Activated naive CD4-positive, alpha-beta T cell treated with anti-CD3 and anti-CD28 coated beads, Interleukin-2, amount 10 ng/mL, durations not matched to agents 5 hours and 36 hours (primary cell): ENCODE measurements at places on chromosomes 13 and 19. TPM values are rescaled to one million over a fixed set of nuclear protein-coding genes. Genes with fewer than 3 reads are reported as not detected.

The CCDC8 gene
- total RNA-seq = not detected

The SERTAD1 gene
- total RNA-seq = 8.7 TPM

The ZNF525 gene
- 20.0 TPM for total RNA-seq

The ZNF557 gene
- total RNA-seq = 17.2 TPM

The ATXN8OS gene
- total RNA-seq = not detected

The ERICH4 gene
- not detected for total RNA-seq

The KCTD15 gene
- total RNA-seq = 1.6 TPM

The RASIP1 gene
- 0.15 TPM for total RNA-seq

The SRRM5 gene
- total RNA-seq = 0.39 TPM

The OR7C1 gene
- not detected for total RNA-seq

The ASPDH gene
- total RNA-seq = not detected

The TTYH1 gene
- total RNA-seq = 0.58 TPM

The KBTBD7 gene
- total RNA-seq = 10.0 TPM

The KIR2DL4 gene
- total RNA-seq = not detected

The HRC gene
- total RNA-seq = not detected

The ZNF260 gene
- 9.7 TPM for total RNA-seq

The FFAR3 gene
- total RNA-seq = not detected

The UPK1A gene
- total RNA-seq = 1.4 TPM

The JUND gene
- 357 TPM for total RNA-seq

The GIPR gene
- 4.2 TPM for total RNA-seq

The TNFAIP8L1 gene
- 23.6 TPM for total RNA-seq

The HCST gene
- 195 TPM for total RNA-seq

The MISP gene
- not detected for total RNA-seq

The C3 gene
- total RNA-seq = not detected

The TSPAN16 gene
- not detected for total RNA-seq

The KIRREL2 gene
- 0.30 TPM for total RNA-seq

The UBE2S gene
- total RNA-seq = 146 TPM

The RAB3D gene
- 7.0 TPM for total RNA-seq

The B9D2 gene
- total RNA-seq = 14.3 TPM

The GNG7 gene
- 0.68 TPM for total RNA-seq

The KCTD4 gene
- total RNA-seq = not detected

The SIAH3 gene
- 0.17 TPM for total RNA-seq

The RXFP2 gene
- total RNA-seq = not detected

The MAST1 gene
- total RNA-seq = 0.88 TPM
